ENCODE measurements at places on chromosomes 1 and 21. TPM values are rescaled to one million over a fixed set of nuclear protein-coding genes. Genes with fewer than 3 reads are reported as not detected.

The CYP4A11 gene
- polyA plus RNA-seq = 0.23 TPM

The IL10 gene
- 0.59 TPM for polyA plus RNA-seq

DNA sequence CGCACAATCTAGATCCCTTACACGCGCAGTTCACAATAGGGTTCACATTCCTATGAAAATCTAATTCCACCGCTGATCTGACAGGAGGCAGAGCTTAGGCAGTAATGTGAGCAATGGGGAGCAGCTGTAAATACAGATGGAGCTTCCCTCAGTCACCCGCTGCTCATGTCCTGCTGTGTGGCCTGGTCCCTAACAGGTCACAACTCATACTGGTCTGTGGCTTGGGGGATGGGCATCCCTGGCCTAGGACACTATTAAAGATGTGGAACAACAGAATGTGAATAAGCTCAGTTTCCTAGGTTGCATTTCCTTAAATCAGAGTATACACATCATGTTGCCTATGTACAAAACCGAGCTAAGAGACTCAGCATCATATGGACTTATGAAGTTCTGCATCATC is 16.2 kb downstream of the IFI44 start:
- no peak for DNase-seq

- no peak for DNase-seq
Observed at GRCh38 chr21:39073717-39074116, 109.5 kb downstream of the PSMG1 start.

DNA sequence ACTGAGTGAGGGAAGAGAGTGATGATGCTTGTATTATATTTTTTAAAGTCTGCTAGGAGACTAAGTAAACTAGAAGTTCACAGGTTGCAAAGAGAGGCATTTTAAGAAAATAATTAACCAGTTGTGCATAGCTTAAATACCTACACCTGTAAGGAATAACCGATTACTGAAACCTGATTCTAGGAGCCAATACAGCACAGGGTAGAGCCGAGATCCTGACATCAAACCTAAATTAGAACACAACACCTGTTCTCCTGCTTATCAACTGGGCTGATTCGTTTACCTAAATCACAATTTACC is 54.8 kb downstream of the EPRS1 start:
- no peak for DNase-seq
